Adrenal gland (tissue), 19 donors: ENCODE measurements at places on chromosomes 13 and 19.

- no peak overlapping the region for H3K4me3 ChIP-seq
- H3K36me3 ChIP-seq = no peaks in the 10 kb centered on the region
- DNase-seq = peak; percentile 36
- no peak overlapping the region for H3K27ac ChIP-seq
These were observed 424.7 kb downstream of the IRS2 start for GRCh38 chr13:109361562-109362289.

DNA sequence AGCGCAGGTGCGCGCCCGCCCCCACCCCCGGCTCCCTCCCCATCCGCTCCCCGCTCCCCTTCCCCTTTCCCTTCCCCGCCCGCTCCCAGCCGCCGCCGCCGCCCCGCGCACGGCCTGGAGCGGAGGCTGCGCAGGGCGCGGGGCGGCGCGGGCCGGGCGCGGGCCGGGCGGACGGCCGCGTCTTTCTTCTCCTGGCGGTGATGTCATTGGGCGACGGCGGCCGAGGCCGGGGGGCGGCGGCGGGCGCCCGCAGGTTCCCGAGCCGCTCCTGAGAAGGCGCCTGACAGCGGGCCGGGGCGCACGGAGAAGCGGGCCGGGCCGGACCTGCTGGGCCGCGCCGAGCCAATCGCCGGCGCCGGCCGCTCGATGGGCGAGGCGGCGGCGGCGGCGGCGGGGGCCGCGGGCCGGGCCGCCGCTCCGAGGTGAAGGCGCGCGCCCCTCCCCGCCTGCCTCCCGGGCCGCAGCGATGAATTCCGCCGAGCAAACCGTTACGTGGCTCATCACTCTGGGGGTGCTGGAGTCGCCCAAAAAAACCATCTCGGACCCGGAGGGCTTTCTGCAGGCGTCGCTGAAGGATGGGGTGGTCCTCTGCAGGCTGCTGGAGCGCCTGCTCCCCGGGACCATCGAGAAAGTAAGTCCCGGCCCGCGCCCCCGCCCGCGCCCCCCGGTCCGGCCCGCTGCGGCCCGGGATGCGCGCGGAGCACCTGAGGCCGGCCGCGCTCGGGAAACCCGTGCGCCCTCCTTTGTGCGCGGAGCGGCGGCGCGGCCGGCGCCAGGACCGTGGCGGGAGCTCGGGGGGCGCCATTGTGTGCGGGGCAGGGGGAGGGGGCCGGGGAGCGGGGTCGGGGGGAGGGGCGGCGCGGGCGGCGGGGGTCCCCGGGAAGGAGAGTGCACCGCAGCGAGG lies at the start of gene ARHGEF7:
Gene ARHGEF7 (plus strand): TSS at position 250 of the 904 bp plus-strand sequence. CDS start 217 bp downstream, at position 467.
- H3K36me3 ChIP-seq = no peaks in the 10 kb centered on the region
- H3K4me3 ChIP-seq = no peak within 1 kb of the TSS
- DNase-seq = no peak
- H3K4me1 ChIP-seq = no peaks in the 10 kb centered on the region

GRCh38 chr19:22532388-22533300 lies 101.5 kb upstream of the ZNF492 start:
- peak overlapping the region; percentile 29 for H3K4me3 ChIP-seq
- H3K4me1 ChIP-seq = no peaks in the 10 kb centered on the region
- H3K27me3 ChIP-seq = no peaks in the 10 kb centered on the region
- no peak overlapping the region for H3K27ac ChIP-seq
- no peaks in the 10 kb centered on the region for H3K36me3 ChIP-seq
- DNase-seq = no peak

DNA sequence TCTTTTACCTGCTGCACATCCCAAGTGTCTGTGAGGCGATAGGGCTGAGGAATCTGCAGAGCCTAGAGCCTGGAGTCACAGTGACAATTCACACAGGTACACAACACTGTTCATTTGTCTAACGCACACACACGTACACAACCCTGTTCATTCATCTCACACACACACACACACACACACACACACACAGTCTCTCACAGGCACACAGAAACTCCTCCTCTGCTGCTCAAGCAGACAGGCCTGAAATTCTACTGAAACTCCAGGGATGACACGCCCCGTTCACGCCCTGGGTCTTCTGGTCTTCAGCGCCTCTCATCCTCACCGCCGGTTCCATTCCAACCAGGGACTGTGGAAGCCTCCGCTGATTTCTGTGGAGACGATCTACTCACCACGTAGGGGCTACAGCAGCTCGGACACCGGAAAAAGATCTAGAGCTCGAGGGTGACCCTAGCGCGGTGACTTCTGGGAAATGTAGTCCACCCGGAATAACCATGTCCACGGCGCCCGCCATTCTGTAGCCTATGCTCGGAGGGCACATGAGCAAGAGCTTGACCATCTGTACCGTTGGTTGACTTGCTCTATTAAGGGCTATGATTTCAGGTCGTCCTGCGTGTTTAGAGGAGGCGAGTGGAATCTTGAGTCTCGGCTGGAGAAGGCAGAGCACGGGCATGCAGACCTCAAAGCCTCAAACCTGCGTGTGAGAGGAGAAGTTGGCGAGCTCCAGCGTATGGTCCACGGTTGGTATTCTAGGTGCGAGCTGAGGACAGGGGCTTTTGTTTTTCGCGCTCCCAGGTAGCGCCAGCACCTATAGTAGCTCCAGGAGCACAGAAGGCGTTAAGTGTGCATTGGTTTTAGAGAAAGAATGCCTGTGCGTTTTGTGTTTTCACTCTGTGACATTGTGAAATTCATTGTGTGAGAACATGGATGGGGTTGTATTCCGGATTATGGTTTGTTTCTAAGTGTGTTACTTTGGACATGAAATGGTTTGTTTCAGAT lies 33.4 kb downstream of the ZNF45 start:
- peaks cover 10% of the 10 kb centered on the region for H3K4me1 ChIP-seq
- peak; percentile 81 for DNase-seq
- H3K27ac ChIP-seq = no peak overlapping the region
- no peaks in the 10 kb centered on the region for H3K27me3 ChIP-seq

DNA sequence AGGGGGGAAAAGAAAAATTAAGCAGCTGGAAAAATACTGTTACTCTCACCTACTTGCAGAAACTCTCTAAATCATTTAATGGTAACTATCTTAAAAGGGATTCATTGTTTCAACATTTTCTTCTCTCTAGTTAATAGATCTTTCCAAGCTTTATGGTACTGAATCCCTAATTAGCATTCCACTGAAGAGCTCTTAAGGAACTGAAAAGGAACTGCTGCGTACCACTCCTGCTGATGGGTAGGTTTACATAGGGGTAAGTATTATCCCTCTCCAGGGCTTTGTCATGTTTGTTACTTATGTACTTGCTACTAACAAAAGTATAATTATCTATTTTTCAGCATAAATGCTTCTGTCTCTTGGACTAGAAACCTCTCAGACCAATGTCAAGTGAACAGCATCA lies 12.5 kb downstream of the TEX30 start:
- no peaks in the 10 kb centered on the region for H3K27me3 ChIP-seq
- DNase-seq = no peak
- no peaks in the 10 kb centered on the region for H3K36me3 ChIP-seq
- no peak overlapping the region for H3K27ac ChIP-seq
- H3K4me1 ChIP-seq = no peaks in the 10 kb centered on the region

GRCh38 chr19:3722443-3723109 lies 14.4 kb downstream of the TJP3 start:
- H3K27ac ChIP-seq = no peak overlapping the region
- H3K36me3 ChIP-seq = no peaks in the 10 kb centered on the region
- H3K27me3 ChIP-seq = peaks cover 36% of the 10 kb centered on the region
- peaks cover 9% of the 10 kb centered on the region for H3K4me1 ChIP-seq

DNA sequence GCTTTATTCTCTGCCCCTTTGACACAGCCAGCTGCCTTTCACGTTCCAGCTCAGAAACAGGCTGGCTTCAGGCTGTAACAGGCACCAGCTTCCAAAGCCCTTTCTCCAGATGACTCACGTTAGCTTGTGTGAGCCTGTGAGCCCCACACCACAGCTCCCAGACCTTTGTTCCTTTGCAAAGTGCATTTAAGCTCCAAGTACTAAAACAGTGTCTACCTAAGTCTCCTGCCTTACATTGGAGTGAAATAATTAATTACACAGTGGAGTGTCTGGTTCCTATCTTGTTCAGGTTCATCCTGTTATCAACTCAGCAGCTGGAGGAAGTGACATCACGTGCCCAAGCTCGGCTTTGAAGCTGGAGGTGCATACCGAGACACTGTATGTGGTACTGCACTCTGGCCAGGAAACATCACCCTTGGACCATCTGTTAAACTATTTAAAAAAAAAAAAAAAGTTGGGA lies 475.8 kb downstream of the FOXO1 start:
- H3K27me3 ChIP-seq = no peaks in the 10 kb centered on the region
- H3K36me3 ChIP-seq = no peaks in the 10 kb centered on the region
- no peak overlapping the region for H3K4me3 ChIP-seq
- DNase-seq = peak; percentile 31
- peaks cover 6% of the 10 kb centered on the region for H3K4me1 ChIP-seq

DNA sequence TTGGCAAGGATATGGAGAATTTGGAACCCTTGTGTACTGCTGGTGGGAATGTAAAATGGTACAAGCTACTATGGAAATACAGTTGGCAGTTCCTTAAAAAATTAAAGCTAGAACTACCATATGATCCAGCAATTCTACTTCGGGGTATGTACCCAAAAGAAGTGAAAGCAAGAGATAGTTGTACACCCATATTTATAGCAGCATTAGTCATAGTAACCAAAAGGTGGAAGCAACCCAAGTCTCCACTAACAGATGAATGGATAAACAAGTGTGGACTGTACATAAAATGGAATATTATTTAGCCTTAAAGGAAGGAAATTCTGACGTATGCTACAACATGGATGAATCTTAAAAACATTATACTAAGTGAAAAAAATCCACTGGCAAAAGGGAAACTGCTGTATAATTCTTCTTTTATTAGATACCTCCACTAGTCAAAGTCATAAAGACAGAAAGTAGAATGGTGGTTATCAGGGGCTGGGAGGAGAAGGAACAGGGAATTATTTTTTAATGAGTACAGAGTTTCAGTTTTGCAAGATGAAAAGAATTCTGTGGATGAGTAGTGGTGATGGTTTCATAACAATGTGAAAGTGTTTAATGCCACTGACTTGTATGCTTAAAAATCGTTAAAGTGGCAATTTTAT lies 141.6 kb downstream of the RXFP2 start:
- peaks cover 2% of the 10 kb centered on the region for H3K4me1 ChIP-seq
- no peak for DNase-seq
- no peak overlapping the region for H3K27ac ChIP-seq
- H3K27me3 ChIP-seq = no peaks in the 10 kb centered on the region
- H3K4me3 ChIP-seq = no peak overlapping the region

- no peaks in the 10 kb centered on the region for H3K4me1 ChIP-seq
- H3K36me3 ChIP-seq = no peaks in the 10 kb centered on the region
- H3K27ac ChIP-seq = no peak overlapping the region
- DNase-seq = no peak
- H3K27me3 ChIP-seq = no peaks in the 10 kb centered on the region
These were observed 43.6 kb upstream of the UBAC2 start for GRCh38 chr13:99157046-99157445.
